ENCODE measurements at places on chromosomes 11 and 22.

- no peak for DNase-seq
These were observed 128.4 kb downstream of the BUD13 start for GRCh38 chr11:116644201-116644940.

- no peak for DNase-seq
These were observed 14.5 kb downstream of the PHF21A start for GRCh38 chr11:46106530-46107407.

DNA sequence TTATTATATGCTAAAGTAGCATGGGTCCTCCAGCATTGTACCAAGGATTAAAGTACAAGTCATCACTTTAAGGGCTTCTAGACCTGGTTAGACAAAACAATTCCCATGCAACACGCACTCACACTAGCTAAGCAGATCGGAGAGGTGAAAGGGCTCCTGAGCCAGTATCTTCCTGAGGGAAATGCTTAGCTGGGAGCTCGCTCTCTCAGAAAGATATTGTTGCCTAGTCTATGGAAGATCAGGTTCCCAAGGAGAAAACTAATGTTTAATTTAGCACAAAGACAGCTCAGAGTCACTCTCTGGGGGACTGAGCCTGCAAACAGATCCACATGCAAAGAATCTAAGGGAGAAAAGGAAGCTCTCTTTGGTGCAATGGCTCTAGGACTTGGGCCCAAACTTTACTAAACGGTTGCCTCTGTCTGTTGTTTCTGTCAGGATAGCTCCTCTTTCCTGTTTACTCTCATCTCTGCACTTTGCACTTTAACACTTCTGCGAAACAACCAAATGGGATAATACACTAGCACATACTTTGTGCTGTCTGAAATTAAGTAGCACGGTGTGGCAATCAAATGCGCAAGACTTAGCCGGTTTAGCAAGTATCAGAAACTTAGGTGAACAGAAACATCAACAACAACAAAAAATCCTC lies 10.7 kb downstream of the MAML2 start:
- no peak for DNase-seq

GRCh38 chr11:67644042-67644441 lies 4.5 kb upstream of the TBX10 start:
- no peak for DNase-seq

DNA sequence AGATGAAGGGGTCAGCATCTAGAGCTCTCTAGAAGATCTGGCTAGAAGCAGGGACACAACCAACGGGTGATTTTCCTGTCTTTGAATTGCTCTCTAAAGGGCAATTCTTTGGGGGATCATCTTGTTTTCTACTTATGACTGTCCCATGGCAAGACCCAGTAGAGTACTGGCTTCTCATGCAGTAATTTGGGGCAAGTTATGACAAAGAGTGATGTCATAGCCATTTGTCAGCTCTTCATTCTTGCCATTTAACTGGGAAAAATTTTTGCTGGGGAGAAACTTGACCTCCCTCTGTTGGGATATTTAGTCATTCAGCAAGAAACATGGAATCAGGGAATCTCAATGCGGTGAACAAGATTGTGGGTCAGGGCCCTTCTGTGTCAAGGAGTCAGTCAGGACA lies 80.4 kb downstream of the SLC1A2 start:
- DNase-seq = no peak

Measured in right atrium auricular region (tissue), 2 donors.